ENCODE measurements at places on chromosomes 2 and 18. TPM values are rescaled to one million over a fixed set of nuclear protein-coding genes. Genes with fewer than 3 reads are reported as not detected.

DNA sequence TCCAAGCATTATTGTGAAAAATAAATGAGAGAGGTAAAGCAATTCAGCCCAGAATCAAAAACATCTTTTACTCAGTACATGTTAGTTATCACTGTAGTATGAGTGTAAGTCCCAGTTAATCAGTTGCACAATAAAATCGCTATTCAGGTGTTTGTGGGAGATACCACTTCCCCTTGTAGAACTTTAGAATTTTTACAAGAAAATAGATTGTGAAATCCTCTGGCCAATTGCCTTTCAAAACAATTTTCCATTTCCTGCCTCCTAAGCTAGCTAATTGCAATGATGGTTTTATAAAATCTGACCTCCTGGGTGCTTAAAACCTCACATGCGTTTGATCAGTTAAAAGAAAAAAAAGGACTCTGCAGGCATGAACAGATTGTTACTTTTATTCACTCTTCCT, 332.5 kb downstream of the PID1 start:
- no peak for DNase-seq

The SCYGR3 gene
- not detected for total RNA-seq

The FOXI3 gene
- not detected for total RNA-seq

DNA sequence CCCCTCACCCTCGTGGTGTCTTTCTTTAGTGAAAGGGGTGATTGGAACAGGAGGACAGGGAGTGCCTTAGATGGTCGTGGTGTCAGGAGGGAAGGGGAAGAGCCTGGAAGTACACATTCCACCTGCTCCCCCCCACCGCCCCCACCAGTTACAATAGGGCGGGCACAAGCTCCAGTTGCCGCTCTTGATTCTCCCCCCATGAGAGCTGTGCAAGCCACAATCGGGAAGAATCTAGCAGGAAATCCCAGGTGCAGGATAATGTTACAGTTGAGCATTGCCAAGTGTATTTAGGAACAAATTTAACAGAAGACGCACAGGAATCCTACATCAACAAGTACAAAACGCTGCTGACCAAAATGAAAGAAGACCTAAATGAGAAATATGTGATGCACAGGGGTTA, 73.6 kb downstream of the ASAP2 start:
- no peak for DNase-seq

The RAB6C gene
- total RNA-seq, result 0.40 TPM

The SERPINB5 gene
- not detected for total RNA-seq
